ENCODE measurements at places on chromosomes 6 and 20. TPM values are rescaled to one million over a fixed set of nuclear protein-coding genes. Genes with fewer than 3 reads are reported as not detected.

Gene KCNQ5
- not detected for total RNA-seq

Gene IGF2R
- 48.9 TPM for total RNA-seq

Gene OPN5
- total RNA-seq, result not detected

Gene HLA-DPB1
- 76.7 TPM for total RNA-seq

Gene PRELID3B
- total RNA-seq, result 34.6 TPM

Gene AKAP12
- 40.1 TPM for total RNA-seq

Gene DHX35
- total RNA-seq, result 41.0 TPM

Gene PRR18
- not detected for total RNA-seq

Gene NOTCH4
- total RNA-seq, result 22.5 TPM

Gene BPI
- not detected for total RNA-seq

Gene HRH3
- total RNA-seq, result not detected

Gene C6orf141
- total RNA-seq, result 0.75 TPM

Gene MYLK4
- 1.0 TPM for total RNA-seq

Gene C4B
- total RNA-seq, result 241 TPM

Gene CGA
- total RNA-seq, result 0.52 TPM

Gene SERPINB6
- total RNA-seq, result 181 TPM

Gene SLC17A1
- total RNA-seq, result not detected

Gene CCN6
- total RNA-seq, result not detected

Gene TSHZ2
- 3.3 TPM for total RNA-seq

Gene C20orf144
- total RNA-seq, result not detected

Gene RAET1G
- 1.6 TPM for total RNA-seq

Gene ADGB
- total RNA-seq, result not detected

Gene SYNE1
- 135 TPM for total RNA-seq

Gene CLPSL1
- total RNA-seq, result not detected

Gene HMGN4
- 52.5 TPM for total RNA-seq

Gene ETV7
- 0.43 TPM for total RNA-seq

Gene GTF3C6
- 51.0 TPM for total RNA-seq

Gene ZNF391
- 1.3 TPM for total RNA-seq

Gene PRSS16
- 1.7 TPM for total RNA-seq

Gene HLA-A
- total RNA-seq, result 536 TPM

Gene C20orf96
- total RNA-seq, result 2.4 TPM

Gene PBX2
- total RNA-seq, result 32.5 TPM

Gene ESF1
- 11.1 TPM for total RNA-seq

Gene PKHD1
- not detected for total RNA-seq

Gene CDSN
- total RNA-seq, result not detected

Gene TSPO2
- not detected for total RNA-seq

Gene SLC44A4
- total RNA-seq, result not detected

Gene SLC24A3
- 1.4 TPM for total RNA-seq

Gene FAXC
- 0.16 TPM for total RNA-seq

Measured in right atrium auricular region (tissue), 2 donors.